ENCODE measurements at places on chromosomes 5 and 9.

DNA sequence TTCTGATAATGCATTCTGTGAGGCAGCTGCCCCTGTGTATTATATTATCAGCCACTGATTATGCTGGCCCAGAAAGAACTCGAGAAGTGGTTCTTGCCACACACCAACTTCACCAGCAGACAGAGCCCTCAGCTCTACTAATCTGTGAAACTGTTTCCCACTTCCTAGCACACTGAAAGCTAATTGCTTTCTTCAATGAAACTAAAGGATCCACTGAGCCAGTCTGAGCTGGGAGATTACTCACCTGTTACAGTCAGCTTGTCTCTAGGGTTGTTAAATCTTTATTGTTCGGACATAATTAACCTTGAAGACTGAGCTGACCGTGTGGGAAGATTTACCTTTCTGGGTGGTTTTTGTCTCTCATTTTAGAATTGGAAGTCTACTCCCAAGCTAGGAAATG lies 263.2 kb downstream of the KCTD16 start:
- DNase-seq: no peak

GRCh38 chr5:50547303-50547702 lies 106.2 kb upstream of the EMB start:
- DNase-seq: peak; percentile 97

GRCh38 chr5:72121780-72122445 lies 14.6 kb downstream of the MAP1B start:
- no peak for DNase-seq

GRCh38 chr9:36463467-36463866 lies 63.4 kb upstream of the RNF38 start:
- DNase-seq: no peak

DNA sequence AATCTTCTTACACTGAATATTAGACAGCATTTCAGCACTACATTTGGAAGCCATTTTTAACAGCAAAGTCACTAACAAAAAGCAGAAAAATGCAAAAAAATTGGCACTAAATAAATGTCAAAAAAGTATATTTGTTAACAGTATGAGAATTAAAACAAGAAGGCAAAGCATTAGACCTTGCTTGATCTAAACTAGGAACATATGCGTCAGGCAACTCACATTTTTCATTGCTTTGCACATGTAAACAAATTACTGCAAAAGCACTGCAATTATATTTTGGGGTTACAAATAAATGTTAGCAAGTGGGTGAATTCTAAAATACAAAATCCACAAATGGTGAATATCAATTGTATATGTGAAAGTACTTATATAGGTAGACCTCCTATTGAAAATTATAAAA lies 49.0 kb upstream of the RAPGEF6 start:
- no peak for DNase-seq
